A549 treated with Hydrocortisone at 1 μM for 4 hours (cell line): ENCODE measurements at places on chromosomes 6 and 20. TPM values are rescaled to one million over a fixed set of nuclear protein-coding genes. Genes with fewer than 3 reads are reported as not detected.

VIP gene
- not detected in 5 replicates for total RNA-seq

SLC12A5 gene
- total RNA-seq: 8.8 to 17.1 TPM (median 13.6 TPM) in 5 replicates

LY86 gene
- total RNA-seq: not detected in 5 replicates

C2 gene
- 0.17 to 0.46 TPM (median 0.38 TPM) in 5 replicates for total RNA-seq

GPR63 gene
- 0.38 to 0.47 TPM (median 0.43 TPM) in 5 replicates for total RNA-seq

C20orf144 gene
- 0.05 to 0.13 TPM (median 0.08 TPM) in 5 replicates for total RNA-seq

BTBD3 gene
- 11.9 to 18.1 TPM (median 17.0 TPM) in 5 replicates for total RNA-seq

CENPW gene
- total RNA-seq: 28.8 to 43.6 TPM (median 41.7 TPM) in 5 replicates

SLC22A3 gene
- 47.2 to 57.5 TPM (median 53.1 TPM) in 5 replicates for total RNA-seq

TREM2 gene
- total RNA-seq: 0.10 to 0.13 TPM in 2 of 5 replicates, not detected in the others

ATP9A gene
- 12.2 to 19.7 TPM (median 15.6 TPM) in 5 replicates for total RNA-seq

CST2 gene
- total RNA-seq: 0.59 to 1.2 TPM (median 0.71 TPM) in 5 replicates

MLIP gene
- total RNA-seq: not detected in 5 replicates

DLK2 gene
- total RNA-seq: 5.6 to 8.1 TPM (median 7.6 TPM) in 5 replicates

EDN3 gene
- total RNA-seq: 2.9 to 3.5 TPM (median 3.1 TPM) in 5 replicates

VNN1 gene
- 0.03 to 0.15 TPM (median 0.06 TPM) in 5 replicates for total RNA-seq

CST4 gene
- not detected in 5 replicates for total RNA-seq

GLP1R gene
- total RNA-seq: not detected in 5 replicates

SEL1L2 gene
- not detected in 5 replicates for total RNA-seq

XKR7 gene
- 0.01 to 0.02 TPM in 2 of 5 replicates, not detected in the others for total RNA-seq

AAR2 gene
- 40.0 to 46.2 TPM (median 40.6 TPM) in 5 replicates for total RNA-seq

UBD gene
- 0.31 to 0.97 TPM (median 0.61 TPM) in 5 replicates for total RNA-seq

MCM9 gene
- total RNA-seq: 3.4 to 6.2 TPM (median 4.0 TPM) in 5 replicates

ARMH2 gene
- total RNA-seq: not detected in 5 replicates

BPIFA3 gene
- total RNA-seq: not detected in 5 replicates

DLL1 gene
- total RNA-seq: 0.10 to 0.33 TPM (median 0.16 TPM) in 5 replicates

CGA gene
- total RNA-seq: 0.24 to 0.59 TPM (median 0.39 TPM) in 5 replicates

SLC17A1 gene
- not detected in 5 replicates for total RNA-seq

LY6G6F gene
- total RNA-seq: not detected in 5 replicates

RCAN2 gene
- total RNA-seq: not detected in 5 replicates

GHRH gene
- not detected in 5 replicates for total RNA-seq

EEF1A2 gene
- 142 to 176 TPM (median 148 TPM) in 5 replicates for total RNA-seq

CTCFL gene
- 0.02 TPM in 1 of 5 replicates, not detected in the others for total RNA-seq

TCP11 gene
- total RNA-seq: not detected in 5 replicates

OXT gene
- not detected in 5 replicates for total RNA-seq

PSORS1C2 gene
- 0.09 TPM in 1 of 5 replicates, not detected in the others for total RNA-seq
